ENCODE measurements at places on chromosomes 13 and 19.

- no peak for DNase-seq
Measured at GRCh38 chr19:55238030-55238429, 9.5 kb upstream of the TMEM86B start.

DNA sequence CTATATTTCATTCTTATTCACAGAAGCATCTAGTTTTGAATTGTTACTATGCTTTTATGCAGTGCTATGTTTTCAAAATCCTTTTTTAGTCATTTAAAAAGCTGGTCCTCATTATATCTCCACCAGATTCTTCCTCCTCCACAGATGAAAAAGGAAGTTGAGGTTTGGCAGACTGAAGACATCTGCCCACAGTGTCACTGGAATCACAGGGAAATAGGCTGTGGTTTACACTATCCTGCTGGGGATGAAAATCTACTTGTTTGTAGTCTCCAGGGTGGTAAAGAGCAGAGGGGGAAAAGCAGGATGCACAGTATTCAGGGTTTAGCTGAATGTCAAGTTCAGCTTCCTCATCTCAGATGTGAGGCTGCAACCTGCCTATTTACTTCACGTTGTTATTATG, 351.2 kb downstream of the DNAJC15 start:
- DNase-seq = no peak

DNA sequence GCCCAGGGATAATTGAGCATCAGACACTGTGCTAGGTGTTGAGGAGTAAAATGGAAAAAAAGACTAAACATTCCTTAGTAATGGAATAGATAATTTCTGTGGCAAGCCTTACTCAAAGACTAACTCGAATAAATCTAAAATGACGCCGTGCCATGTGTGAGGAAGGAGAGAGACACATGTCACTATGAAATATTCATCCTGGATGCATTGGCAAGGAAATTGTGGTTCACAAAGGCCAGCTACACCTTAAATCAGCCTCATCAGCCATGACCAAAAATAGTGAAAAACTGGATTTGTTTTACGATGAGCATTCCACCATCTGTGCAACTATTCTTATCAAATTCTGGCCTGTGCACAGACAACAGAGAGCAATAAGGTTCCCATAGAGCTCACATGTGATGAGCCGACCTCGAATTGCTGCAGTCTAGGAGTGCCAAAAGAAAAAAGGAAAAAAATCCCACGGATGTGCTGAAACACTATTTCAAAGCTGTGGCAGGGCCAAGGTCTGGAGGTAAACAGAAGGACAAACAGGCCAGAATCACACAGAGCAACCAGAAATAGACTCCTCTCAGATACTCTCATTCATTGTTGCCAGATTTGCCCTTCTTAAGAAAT, 505.7 kb downstream of the EFNB2 start:
- DNase-seq = no peak

GRCh38 chr19:55068950-55069864, 6.3 kb upstream of the RDH13 start:
- no peak for DNase-seq

DNA sequence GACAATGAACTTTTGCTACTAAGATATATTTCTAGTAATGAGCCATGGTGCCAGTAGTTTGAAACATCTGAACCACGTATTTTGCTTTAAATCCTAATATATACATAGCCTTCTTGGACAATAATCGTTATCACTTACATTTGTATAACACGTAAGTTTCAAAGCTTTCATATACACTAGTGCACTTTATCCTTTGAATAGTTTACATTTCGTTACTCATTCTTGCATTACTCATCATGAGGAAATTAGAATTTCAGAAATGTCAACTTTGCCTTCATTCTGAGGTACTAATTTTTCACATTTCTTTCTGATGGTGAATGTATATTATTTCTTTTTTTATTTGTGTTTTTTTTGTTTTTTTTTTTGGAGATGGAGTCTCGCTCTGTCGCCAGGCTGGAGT, 5.8 kb downstream of the KBTBD7 start:
- DNase-seq = no peak

DNA sequence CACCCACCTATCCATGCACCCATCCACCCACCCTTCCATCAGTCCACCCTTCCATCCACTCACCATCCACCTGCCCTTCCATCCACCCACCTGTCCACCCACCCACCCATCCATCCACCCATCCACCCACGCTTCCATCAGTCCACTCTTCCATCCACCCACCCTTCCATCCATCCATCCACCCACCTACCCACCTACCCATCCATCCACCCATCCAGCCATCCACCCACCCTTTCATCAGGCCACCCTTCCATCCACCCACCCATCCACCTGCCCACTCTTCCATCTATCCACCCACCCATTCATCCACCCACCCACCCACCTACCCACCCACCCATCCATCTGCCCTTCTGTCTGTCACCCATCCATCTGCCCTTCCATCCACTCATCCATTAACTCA, 17.0 kb downstream of the KLHL26 start:
- DNase-seq = no peak

DNA sequence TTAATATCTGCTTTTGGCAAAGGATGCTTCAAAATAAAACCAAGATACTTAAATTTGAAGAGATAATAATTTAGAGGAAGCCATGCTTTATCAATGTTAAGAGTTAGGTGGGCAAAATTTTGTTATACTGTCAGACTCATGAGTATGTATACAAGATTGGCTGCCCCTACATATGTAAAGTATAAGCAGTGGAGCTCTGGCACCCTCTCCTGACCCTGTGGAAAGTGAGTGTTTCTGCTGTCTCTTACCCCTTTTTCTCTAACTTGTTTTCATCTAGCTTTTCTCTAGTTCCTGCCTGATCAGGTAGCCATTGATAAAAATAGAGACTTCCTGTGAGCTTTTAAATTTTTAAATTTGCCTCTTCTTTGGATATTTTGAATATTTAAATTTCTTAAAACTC, 710.9 kb upstream of the SPRY2 start:
- no peak for DNase-seq

DNA sequence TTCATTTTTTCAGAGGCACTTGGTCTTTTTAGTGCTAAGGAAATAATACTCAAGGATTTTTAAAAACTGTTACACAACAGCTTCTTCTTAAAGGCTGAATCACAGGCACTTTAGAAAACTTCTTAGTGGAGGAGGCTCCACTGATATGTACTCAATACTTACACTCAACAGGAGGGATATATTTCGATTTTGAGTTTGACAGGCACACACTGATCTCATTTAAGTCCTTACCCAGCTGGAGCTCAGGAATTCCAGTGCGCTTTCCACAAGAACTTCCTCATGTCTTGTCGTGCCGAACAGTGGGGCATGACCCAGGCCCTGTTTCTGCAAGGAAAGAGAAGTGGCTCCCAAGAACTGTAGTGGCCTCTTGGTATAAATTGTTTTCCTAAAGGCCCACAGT, 103.8 kb downstream of the RGCC start:
- no peak for DNase-seq

DNA sequence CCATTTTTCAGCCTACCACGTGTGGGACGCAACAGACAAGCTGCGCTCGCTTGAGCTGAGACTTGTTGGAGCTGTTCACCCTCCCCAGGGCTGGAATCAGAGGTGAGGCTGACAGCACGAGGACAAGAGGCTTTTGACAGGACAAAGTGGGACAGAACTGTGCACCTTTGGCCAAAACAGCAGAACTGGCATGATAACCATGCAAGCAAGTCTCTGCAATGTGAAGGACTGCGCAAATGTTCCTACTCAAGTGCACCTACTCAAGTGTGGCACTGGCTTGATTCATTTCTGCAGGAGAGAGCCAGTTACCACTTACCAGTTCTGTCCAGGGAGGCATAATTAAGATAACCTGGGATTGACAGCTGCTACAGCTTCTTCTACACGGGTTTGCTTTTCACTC, 62.2 kb upstream of the TM9SF2 start:
- DNase-seq = no peak

DNA sequence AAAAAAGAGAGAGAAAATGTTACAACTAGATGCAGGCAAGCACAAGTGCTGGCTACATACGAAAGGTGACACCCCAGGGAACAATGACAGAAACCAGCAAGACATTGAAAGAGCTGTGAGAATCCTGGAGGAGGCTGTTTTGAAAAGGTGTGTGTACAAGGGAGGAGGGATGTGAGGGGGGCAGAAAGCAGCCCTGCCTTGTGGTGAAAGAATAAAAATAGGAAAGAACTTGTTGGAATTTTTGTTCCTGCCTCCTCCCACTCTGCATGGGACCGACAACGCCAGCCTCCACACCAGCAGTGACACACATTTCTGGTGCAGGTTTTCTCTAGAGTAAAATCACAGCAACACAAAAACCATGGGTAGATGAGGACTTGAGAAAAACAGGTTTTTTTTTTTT, 1258.6 kb downstream of the PCDH9 start:
- DNase-seq = no peak

DNA sequence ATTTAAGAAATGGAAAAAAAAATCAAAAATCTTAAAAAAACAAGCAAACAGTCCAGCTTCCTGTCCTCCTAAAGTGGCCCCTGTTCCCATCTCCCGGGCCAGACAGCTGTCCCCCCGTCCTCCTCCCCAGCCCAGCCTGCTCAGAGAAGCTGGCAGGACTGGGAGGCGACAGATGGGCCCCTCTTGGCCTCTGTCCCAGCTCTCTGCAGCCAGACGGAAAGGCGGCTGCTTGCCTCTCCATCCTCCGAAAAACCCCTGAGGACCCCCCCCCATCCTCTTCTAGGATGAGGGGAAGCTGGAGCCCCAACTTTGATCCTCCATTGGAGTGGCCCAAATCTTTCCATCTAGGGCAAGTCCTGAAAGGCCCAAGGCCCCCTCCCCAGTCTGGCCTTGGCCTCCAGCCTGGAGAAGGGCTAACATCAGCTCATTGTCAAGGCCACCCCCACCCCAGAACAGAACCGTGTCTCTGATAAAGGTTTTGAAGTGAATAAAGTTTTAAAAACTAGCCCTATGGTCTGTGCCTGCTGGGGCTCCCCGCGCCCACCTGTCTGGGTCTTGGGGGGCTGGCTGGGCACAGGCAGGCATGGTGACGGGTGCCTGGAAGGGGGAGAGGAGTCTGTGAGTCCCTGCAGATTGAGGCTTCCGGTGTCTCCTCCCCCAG, 3.8 kb downstream of the GADD45GIP1 start:
- no peak for DNase-seq

DNA sequence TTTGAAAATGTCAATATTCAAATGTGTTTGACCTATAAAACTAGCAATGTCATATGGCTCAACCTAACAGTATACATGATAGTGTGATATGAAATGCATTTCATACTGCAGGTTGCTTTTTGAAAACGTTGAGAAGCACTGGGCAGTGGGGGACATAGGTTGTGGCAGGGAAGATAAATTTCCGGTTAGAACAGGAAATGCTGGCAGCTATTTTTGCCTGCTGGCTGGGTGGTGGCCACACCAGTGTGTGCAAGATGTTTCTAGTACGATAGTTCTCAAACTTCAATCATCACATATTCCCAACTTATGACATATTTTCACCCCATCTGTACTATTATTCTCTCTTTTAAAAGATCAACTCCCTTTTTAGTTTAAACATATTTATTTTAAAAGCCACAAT, 17.2 kb downstream of the FXYD5 start:
- DNase-seq = no peak

DNA sequence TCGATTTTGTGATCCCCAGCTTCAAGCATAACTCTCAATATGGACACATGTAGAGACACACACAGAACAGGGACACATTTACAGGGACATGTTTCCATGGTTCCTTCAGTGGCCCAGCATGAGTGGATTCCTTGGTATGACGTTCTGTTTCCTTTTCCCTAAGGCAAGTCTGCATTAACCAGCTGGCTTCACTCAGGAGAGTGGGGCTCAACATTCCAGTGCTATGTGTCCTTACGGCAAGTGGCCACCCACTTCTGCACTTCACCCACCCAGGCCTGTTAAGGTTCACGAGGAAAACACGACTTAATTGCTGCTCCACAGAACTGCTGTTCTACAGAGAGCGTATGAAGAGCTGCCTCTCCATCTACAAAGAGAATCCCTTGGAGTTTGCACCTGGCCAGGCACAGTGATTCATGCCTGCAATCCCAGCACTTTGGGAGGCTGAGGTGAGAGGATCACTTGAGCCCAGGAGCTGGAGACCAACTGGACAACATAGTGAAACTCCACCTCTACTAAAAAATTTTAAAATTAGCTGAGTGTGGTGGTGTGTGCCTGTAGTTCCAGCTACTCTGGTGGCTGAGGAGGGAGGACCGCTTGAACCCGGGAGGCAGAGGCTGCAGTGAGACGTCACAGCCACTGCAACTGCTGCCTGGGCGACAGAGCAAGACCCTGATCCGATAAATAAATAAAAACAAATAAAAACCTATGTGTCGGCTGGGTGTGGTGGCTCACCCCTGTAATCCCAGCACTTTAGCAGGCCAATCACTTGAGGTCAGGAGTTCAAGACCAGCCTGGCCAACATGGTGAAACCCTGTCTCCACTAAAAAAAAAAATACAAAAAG, 32.5 kb downstream of the BRD4 start:
- DNase-seq = no peak

DNA sequence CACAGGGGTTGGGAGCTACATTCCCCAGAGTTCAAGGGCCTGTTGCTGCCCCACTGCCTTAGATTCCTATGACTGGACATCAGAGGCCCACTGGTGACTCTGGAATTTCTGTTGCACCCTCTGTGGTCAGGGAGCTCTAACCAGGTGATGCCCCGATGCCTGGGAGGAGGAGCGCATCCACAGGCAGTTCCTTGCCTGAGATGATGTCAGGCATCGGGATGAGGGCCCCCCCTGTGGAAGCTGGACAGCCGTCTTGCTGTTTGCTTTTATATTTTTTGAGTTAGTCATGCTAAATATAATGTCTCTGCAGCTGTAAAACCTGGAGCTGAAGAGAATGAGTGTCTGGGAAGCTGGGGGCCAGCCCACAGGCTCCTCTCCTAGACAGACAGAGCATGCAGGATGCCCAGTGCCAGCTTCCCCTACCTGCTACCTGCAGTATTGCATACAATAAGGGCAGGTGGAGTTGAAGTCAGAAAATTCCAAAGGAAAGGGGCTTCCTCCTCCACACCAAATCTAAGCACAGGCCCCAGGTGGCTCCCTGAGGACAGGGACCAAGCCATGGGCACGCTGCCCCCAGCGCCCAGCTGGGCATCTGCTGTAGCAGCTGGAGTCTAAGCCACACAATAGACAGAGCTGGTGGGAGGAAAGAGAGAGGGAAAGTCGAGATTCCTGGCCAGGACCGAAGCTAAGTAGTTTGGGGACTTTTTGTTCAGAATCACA, 16.2 kb downstream of the COL4A2 start:
- DNase-seq = no peak
